ENCODE measurements at places on chromosomes 5 and 9.

DNA sequence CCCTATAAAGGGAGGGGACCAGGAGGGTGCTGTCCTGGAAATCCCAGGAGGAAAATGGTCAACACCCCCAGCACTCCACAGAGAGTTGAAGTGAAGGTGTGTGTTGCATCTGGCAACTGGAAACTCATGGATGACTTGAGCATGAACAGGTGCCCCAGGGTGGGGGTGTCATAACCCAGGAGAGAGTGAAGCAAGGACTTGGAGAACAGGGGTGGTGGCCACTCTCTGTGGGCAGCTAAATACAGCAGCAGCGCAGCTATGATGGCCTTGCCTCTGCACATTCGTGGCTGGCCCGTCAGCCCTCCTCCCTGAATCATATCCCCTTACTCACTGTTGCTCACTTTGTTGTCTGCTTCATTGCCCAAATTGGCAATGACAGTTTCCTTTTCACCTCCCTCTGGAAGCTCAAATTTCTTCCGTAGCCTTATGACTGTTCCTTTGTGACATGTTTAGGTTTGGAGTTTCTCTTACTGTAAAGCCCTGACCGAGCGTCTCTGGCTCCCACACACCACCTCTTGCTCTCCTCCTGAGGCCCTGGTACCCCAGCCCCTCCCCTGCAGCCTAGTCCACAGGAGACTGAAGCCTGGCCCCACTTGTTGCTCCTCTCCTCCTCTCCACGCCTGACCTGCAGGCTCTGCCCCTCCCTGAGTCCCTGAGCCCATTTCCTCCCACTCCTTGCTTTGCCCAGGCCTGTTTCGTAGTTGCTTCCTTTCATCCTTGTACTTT is 185.8 kb downstream of the CD180 start:
- peak; percentile 83 for DNase-seq

DNA sequence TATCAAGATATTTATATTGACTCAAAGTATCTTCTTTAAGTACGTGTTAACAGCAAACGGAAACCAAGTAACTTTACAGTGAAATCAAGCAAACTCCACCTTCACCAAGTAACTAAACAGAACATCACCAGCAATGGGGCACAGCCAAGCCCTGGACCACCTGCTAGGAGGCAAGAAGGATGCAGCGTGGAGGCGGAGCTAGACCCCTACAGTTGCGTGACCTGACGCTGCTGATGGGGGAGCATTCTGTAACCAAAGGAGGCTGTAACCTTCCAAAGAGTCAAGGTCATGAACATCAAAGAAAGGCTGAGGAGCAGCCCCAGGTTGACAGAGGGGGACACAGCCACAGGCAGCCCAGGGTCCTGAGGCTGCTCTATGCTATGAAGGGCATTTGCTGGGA is 6.1 kb downstream of the VAV2 start:
- no peak for DNase-seq

- no peak for DNase-seq
These were observed 4.2 kb upstream of the CEL start for GRCh38 chr9:133057553-133057952.

- DNase-seq: no peak
These were observed 59.8 kb downstream of the TNC start for GRCh38 chr9:115058175-115058574.

DNA sequence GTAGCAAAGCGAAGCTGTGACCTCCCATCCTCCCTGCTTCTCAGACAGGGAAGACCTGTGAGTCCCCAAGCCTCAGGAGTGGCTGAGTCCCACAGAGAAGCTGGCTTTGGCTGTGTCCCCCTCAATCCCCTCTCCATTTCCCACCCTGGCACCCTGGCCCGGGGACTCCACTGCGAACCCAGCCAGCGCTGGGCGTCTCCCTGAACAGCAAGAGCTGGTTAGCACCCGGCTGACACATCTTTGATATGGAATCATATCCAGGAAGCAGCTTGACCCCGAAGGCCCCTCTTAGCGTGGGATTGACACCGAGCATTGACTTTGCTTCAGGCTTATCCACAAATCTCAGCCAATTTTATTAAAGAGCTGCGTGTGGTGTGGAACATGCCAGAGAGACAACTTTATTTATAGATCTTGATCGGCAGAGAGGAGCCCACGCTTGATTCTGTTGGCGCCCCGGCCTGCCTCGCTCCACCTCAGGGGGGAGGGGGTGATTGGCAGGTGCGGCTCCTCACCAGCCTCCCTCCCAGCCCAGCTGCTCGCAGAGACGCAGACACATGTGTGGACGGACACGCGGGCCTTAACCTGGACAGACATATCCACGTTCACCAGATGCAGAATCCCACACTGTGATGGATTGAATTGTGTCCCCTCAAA is 120.7 kb upstream of the MVB12B start:
- no peak for DNase-seq

- no peak for DNase-seq
These were observed 47.2 kb downstream of the ZCCHC7 start for GRCh38 chr9:37167456-37168047.

- no peak for DNase-seq
These were observed 158.9 kb downstream of the SAXO1 start for GRCh38 chr9:18874069-18874468.

- no peak for DNase-seq
These were observed 3.1 kb downstream of the EGR1 start for GRCh38 chr5:138468133-138468965.

- DNase-seq: peak; percentile 48
These were observed 48.0 kb downstream of the SHLD3 start for GRCh38 chr5:65672796-65673195.

DNA sequence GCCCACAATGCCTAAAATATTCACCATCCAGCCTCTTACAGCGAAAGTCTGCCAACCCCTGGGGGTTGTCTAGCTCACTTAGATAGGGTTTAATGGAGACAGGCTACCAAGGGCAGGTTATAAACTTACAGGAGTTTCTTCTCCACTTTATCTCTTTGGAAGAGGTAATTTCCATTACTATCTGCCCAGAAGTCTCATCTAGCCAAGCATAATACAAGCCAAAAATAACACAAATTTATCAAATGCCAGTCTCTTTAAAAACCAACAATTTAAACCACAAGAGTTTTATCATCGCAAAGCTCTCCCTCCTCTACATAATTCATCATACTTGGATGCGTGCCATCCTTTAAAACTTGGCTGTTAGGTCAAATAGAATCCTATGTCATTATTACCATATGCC is 6.2 kb downstream of the RBM22 start:
- DNase-seq: peak; percentile 45

DNA sequence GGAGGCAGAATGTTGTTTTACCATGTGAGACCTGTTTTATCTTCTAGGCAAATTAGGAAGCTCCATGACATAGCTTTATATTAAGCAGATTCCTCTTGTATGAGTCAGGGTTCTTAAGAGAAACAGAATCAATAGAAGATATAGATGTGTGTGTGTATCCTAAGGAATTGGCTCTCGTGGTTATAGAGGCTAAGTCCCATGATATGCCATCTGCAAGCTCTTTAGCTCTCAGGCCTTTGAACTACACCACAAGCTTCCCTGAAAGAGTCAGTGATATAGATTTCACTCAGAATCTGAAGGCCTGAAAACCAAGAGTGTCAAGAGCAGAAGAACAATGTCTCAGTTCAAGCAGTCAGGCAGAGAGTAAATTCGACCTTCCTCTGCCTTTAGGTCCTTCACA is 365.8 kb upstream of the ZNF608 start:
- DNase-seq: peak; percentile 78

DNA sequence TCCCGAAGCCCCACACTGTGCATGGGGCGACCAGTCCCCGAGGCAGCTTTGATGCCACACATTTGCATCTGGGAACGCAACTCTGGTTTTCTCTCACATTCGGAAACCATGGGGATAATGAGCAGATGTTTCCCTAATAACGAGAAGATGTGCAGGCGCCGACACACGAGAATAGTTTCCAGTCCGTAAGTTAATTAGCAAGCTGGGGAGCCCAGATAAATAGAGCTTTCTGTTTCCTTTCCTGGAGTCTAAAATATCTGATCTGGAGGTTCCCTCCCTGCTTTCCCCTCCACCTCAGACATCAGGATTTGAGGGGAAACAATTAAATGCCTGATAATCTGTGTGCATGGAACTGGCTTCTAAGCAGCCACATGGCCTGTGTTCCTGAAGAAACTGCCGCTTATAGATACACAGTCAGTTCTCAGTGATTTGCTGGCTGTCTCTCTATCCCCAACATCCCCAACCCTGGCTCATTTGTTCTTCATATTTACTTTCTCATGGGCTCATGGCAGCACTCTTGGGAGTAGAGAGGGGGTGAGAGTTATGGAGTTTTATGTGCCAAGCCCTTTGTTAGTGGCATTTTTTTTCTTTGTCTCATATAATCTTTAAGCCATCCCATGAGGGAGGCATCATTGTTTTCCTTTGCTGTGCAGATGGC is 62.8 kb downstream of the PDZD2 start:
- no peak for DNase-seq

GRCh38 chr9:136954270-136955083 is 2.4 kb downstream of the LCN12 start:
- DNase-seq: no peak

DNA sequence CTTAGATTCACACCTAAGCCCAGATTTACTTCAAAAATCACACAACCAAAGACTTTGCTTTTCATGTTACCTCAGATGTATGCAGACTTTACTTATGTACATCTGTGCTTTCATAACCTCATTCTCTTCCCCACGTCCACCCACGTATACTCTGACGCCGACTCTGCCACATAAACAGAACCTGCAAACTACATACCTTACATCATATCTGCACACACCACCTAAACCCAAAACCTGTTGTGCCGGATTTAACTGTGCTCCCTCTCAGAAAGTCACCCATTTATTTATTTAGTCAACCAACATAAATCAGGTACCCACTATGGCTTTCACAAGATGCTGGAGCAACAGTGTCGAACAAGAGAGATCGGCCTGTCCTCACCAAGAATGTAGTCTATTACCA is 1.0 kb upstream of the DPYSL3 start:
- no peak for DNase-seq

GRCh38 chr5:135514116-135514515 is 21.6 kb downstream of the NEUROG1 start:
- no peak for DNase-seq

- DNase-seq: peak; percentile 89
These were observed at the start of gene PCDHGC5 for GRCh38 chr5:141488591-141489561. PCDHGC5 (plus strand) TSS chr5:141489081; CDS start chr5:141489241, 160 bp downstream.

DNA sequence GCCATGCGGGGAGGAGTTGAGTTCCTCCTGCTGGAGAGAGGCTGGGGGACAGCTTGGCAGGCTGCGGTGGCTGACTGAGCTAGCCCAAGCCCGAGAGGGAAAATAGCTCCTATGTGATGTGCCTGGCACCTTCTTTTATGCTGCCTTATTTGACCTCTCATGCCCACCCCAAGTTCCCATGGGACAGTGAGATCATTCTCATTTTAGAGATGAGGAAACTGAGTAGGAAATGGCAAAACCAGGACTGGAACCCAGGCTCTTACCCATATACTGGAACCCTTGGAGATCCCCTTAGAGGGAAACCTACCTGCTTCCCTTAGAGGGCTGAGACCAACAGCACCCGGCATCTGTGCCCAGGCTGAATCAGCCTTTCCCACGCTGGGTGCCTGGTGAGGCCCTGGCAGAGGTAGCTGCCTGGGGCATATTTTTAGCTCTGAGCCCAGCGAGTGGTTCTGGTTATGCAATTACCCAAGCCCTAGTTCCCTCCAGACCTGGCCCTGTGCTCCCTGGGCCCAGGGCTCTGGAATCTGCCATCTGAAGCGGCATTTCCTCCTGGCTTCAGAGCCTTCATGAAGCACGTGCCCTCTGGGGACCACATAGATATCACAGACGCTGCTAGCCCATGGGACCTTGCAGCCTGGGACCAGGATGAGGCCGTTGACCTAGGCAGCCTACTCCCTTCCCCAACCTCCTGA is 23.6 kb downstream of the COL27A1 start:
- DNase-seq: no peak

DNA sequence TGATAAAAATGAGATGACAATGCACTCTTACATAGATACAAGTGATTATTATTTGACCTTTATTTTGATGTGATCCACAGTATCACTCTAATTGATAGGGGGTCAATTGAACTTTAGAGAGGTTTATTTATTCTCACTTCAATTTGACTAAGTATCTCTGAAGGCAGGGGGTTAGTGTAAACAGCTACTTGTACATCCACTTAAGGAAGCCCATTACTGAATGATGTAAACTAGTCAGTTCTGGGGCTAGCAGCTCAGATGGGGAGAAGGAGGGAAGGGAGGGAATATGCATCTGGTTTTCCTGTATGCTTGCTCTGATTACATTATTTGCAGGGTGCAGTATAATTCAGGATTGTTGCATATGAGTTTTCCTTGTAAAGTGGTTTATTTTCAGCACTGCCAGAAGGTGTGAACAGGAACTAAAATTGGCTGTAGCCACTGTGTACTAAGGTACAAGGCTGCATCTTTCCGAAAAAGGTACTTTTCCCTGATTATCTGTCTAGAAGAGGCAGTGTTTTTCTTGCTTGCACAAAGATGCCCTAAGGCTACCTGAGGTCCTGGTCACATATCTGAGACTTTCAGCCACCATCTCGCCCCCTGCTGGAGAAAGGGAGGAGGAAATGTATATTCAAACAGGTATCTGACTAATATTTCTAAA is 51.2 kb downstream of the MRPS27 start:
- no peak for DNase-seq

DNA sequence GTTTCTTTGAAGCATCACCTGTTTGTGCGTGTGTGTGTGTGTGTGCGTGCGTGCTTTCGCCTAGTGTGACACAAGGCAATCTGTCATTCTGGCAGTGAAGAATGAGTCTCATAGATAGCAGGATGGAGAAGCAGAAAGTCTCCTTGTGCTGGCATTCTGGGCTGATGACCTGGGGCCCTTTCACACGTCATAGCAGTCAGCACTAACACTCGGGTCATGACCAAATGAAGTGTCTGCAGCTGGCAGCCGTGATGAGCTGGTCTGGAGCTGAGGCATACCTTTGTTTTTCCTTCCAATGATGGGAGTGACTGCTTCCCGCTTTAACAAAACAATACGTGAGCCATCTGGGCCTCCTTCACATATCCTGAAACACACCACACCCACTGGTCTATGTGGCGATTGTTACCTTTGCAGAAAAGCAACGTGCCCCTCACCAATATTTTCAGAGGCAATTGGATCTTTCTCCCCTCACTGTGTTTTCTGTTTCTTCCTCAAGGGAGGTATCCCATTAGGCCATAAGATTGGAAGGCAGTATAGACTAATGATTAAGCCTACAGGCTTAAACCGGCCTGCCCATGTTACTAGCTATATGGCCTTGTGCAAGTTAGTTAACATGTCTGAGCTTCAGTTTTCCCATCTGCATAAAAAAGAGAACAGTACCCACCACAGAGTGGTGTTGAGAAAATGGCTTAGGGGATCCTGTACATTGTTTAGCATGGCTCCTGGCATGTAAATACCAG is 88.8 kb downstream of the SREK1 start:
- DNase-seq: peak; percentile 27

Data from fibroblast of skin of abdomen (primary cell).